ENCODE measurements at places on chromosomes 2 and 18.

DNA sequence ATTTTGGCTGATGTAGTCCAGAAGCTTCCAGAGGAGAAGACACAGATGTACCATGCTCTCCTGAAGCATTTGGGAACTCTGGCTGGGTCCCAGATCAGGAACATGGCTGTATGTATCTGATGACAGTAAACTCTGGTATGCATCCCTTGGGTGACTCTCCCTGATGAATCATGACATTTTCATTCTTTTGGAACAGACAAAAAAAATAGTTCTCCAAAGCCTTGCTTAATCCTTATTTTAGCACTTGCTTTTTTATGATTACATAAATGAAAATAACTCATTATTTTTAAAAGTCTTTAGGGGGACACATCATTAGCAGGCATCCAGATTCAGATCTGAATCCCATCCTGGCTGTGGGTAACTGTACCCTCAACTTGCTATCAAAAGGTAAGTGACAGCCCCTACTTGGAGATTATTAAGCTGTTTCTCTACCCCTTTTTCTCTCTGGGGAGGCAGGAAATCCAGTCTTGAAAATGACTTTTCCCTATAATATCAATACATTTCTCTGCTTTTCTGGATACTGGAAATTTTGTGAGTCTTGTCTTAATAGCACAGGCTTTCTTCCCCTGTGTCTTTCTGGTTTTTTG is 23.3 kb downstream of the AOX1 start:
- DNase-seq, result no peak

- DNase-seq, result no peak
Measured at GRCh38 chr18:32804134-32804888, 31.5 kb upstream of the KLHL14 start.

DNA sequence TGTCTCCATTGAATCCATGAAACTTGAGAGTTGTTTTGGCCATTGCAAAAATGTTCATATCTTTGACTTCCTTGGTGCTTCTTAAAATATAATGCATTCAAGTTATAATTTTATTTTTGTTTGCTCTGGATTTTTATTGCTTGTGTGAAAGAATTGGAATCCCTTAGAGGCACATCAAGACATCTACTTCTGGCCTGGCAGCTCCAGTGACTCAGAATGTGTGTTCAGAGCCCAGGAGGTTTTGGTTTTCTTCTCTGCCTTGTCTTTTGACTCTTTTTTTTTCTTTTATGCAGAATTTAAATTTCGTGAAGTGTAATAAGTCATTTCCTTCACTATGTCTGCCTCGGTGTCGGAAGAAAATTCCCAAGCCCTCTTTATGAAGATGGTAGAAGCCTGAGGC is 180.2 kb downstream of the LTBP1 start:
- no peak for DNase-seq

- no peak for DNase-seq
Measured at GRCh38 chr2:131048641-131049040, 44.6 kb downstream of the FAM168B start.

DNA sequence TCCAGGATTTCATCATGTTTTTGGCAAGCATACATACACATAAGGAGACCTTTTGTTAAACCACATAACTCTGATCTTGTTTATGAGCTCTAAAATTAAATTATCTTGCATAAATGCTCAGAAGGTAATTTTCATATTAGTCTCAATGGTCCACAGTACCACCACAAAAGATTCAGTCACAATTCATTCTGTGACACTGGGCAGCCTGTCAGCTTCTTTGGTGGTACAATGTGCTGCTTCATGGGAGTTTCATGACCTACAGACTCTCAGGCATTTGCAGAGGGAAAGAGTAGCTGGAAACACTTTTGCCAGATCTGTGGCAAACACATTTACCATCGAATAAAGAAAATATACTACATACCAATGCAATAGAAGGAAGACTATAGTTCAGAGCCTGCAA is 51.3 kb upstream of the ZNF397 start:
- DNase-seq, result no peak

- no peak for DNase-seq
Measured at GRCh38 chr2:215413974-215414373, 21.9 kb downstream of the FN1 start.

DNA sequence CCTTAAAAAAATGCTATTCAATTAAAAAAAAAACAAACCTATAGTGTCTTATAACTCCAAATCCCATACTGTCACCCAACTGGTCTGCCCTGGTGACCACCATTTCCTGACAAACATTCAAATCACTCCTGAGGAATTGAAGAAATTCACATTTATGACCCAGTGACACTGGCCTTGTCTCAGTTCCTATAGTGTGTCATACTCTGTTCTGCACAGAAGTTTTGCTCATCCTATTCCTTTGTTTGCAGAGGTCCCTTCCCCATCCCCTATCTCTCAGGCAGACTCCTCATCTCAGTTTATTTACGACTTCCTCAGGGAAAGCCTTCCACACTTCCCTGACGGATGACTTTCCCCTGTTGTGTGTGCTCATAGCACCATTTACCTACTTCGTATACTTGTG is 14.7 kb downstream of the ZC3H6 start:
- DNase-seq, result no peak

DNA sequence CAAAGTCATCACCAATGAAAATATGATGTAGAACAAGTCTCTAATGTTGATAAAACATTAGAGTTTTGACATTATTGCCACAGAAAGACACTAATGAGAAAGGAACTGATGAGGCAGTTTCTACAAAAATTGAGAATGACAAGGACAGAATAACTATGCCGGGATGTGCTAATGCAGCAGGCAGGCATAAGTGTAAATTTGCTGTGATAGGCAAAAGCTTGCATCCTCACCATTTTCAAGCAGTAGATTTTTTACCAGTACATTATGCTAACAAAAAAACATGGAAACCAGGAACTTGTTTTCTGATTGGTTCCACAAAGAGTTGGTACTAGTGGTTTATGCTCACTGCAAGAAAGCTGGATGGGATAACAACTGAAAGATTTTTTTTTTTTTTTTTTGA is 715.5 kb upstream of the LRRTM4 start:
- no peak for DNase-seq

DNA sequence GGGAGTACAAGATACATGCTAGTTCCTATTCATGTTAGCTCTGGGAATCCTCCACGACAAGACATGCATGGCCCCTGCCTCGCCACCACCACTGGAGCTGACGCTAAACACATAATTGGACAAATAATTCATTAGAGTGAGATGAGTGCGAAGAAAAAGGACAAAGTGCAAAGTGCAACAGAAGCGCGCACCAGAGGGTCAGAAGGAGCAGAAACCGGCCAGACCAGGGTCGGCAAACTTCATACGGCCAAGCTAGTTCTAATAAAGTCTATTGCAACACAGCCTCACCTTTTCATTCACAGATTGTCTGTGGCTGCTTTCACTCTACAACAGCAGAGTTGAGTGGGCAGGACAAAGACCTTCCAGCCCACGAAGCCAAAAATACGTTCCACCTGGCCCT is 266.1 kb upstream of the KLHL29 start:
- DNase-seq, result no peak

- no peak for DNase-seq
Measured at GRCh38 chr2:15163326-15163725, 397.8 kb downstream of the NBAS start.

GRCh38 chr2:62281663-62282062 is 85.7 kb downstream of the B3GNT2 start:
- no peak for DNase-seq

DNA sequence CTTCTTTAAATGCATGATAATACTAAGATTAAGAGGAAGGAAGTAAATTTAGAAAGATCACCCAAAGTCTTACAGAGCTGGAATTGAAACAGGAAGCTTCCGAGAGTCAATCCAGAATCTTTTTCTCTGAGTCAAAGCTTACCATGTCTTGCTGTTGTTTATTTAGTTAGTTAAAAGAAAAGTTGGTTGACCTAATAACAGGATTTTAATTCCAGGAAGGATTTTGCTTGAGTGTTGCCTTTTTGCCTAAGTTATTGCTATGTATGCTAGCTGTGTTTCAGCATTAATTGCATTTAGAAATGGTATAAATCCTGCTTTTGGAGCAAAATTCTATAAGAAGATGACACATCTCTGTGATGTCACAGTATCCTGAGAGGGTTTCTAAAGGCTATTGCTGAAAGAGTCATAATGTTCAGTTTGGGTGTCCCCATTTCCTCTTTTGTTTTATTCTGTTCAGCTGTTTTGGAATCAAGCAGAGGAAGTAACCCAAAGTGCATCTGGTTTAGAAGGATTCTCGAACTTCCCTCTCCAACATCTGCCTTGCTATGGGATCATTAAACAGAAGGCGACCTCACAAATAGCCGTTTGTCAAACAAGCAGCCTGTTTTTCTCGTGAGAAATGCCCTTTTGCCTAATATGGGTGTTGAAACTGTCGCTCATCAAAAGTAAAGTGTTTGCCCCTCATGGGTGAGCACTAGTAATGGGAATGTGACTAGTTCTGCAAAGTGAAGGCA is 271.5 kb upstream of the MMADHC start:
- DNase-seq, result no peak

DNA sequence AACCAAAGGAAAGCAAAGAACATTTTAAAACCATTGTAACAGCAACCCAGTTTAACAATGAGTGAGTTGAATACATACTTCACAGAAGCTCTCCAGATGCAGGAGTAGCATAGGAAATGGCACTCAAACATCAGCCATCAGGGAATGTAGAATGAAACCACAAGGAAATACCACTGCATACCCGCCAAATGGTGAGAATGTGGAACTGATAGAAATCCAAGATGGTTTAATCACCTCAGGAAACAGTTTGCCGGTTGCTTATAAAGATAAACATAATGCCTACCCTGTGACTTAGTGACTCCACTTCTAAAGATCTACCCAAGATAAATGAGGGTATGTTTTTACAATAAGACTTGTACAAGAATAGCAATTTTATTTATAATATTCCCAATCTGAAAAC is 132.0 kb downstream of the GALNT1 start:
- no peak for DNase-seq

- DNase-seq, result no peak
Measured at GRCh38 chr2:127632592-127633489, 13.1 kb upstream of the GPR17 start.

GRCh38 chr2:176935543-176936102 is 277.0 kb upstream of the HNRNPA3 start:
- DNase-seq, result no peak

- no peak for DNase-seq
Measured at GRCh38 chr2:195029804-195030654, 627.0 kb upstream of the SLC39A10 start.

- DNase-seq, result no peak
Measured at GRCh38 chr2:58629545-58630119, 388.5 kb upstream of the FANCL start.

DNA sequence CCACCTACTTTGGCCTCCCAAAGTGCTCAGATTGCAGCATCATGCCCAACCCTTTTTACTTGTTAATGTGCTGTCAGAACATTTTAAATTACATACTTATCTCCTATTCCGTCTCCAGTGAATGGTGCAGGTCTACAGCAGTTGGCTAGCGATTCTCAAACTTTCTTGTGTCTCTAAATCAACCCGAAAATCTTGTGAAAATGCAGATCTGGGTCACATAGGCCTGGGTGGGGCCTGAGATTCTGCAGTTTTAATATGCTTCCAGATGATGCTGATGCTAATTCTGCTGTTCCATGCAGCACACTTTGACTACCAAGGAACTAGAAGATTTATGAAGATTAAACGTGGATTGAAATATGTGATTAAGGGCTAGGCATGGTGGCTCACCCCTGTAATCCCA is 14.8 kb upstream of the ACSL3 start:
- no peak for DNase-seq

DNA sequence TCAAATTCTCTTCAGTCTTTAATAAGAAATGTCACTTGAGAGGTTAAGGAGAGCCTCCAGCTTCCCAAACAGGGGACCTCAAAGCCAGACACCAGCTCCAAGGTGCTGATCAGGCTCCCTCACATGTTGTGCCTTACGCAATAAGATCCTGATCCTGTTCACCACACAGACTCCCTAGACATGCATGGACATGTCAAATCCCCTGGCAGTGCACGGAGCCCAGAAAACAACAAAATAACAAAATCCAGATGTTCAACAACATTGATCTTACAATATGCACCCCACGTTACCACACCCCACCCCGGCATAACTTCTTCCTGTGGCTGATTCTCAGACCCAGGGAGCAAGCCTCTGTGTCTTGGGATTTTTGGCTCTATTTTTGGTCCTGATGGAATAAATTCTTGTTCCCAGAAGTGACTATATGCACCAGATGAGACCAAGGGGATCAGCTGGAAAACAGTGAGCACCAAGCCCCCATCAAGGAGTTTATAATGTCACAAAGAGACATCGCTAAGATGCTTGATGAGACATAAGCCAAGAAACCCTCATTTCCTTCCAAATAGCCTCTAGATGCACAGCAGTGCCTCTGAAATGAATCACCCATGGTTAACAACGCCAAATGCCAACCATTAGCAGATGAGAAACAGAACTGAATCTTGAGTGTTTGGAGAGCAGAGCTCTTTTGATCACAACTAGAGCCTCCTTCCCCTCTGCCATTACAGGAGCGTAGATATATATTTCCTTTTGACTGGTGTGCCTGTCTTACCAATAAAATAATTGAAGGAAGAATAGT is 198.2 kb downstream of the PRKCE start:
- DNase-seq, result no peak

DNA sequence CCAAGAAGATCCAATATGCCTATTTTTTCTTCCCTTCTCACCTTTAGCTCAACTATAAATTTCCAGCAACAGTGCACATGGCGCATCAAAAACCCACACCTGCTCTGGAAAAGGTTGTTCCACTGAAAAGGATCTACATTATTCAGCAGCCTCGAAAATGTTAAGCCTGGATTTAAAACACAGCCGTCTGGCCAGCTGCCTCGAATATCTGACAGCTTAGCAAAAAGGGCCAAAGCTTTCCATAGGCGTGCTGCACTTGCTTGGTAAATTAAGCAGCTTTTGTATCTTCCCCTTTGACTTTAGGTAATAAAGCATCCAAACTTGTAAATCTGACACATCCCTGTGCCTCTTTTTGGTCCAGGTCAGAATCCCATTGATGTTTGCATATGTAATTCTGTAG is 20.5 kb downstream of the DAPL1 start:
- DNase-seq, result no peak

GRCh38 chr2:209208211-209208610 is 215.6 kb upstream of the MAP2 start:
- DNase-seq, result no peak

GRCh38 chr2:207465894-207466293 is 63.9 kb upstream of the CREB1 start:
- no peak for DNase-seq

DNA sequence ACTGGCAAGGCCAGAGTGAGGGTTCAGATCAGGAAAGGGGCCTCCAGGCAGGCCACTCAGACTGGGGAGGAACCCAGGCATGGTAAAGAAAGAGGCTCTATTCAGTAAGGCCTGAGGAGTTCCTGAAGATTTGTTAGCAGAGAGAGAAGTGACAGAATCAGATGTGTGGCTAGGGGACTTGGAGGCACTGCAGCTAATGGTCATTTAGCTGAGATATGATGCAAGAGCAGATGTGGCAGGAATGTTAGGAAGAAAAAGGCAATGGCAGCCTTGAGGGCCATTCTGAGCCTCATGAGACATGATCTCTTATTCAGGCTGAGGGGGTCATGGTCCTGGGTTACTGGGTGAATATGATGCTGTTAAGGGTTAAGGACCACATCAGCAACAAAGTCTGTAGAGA is 73.4 kb downstream of the CCDC93 start:
- no peak for DNase-seq

Measured in CD4-positive, alpha-beta T cell treated with Interleukin-15 for 4 hours (primary cell).